ENCODE measurements at places on chromosomes 7 and 10.

GRCh38 chr10:71262817-71263216 lies 50.4 kb downstream of the UNC5B start:
- no peak for DNase-seq

DNA sequence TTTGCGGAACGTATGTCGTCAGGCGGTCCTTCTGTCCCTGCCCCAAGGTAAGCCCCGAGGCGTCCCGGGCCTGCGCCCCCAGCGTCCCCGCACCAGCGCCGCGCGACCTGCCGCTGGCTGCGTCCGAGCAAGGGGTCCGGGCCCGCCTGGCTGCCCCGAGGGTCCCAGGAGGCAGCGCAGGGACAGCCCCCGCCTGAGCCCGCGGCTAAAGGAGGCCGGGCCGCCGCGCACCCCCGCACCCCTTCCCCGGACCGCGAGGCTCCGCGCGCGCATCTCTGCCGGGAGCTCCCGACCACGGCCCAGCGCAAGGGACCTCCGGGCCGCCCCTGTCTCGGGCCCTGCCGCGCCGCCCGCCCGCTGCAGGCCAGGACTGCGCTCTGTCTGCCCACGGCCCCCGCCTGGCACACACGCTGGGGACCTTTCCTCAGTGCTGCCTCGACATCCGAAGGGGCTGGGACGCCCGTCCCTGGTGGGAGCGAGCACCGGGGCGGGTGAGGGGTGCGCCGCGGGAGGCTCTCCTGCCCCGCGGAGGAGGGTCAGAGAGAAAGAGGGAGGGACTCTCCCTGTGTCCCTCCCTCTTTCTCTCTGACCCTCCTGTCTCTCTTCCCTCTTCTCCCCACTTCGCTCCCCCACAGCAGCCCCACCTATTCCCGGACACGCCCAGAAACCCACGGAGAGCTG lies 25.0 kb downstream of the SHH start:
- no peak for DNase-seq

DNA sequence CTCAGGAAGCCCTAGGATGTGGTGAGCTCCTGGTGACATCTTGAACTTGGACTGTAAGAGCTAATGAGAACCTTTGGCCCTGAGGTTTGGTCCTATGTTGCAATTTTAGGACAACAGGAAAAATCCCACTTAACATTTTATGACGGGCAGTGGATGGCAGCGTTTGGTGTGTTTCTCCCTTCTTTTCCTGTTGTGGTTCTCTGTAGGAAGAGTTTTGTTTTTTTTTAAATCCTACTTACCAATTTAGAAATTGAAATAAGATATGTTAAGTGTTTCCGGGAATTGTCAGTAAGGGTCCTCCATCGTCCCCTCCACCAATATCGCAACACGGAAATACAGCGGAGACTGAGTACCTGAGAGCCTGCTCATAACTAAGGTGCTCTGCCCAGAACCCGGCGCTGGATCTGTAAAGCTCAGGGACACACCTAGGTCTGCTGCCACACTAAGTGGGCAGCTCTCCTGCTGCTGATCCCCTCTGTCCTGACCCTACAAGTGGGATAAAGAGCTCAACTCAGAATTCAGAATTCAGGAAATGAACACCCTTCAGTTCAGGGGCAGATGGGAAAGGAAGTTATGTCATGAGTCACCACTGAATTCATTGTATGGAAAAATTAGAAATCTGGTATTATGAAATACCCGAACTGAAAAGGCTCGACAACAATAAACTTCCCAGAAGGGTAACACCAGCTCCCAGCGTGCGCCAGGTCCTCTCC lies 9.1 kb upstream of the PROSER2 start:
- DNase-seq = no peak

- DNase-seq = no peak
Measured at GRCh38 chr10:47401874-47402640, 18.0 kb upstream of the ZNF488 start.

DNA sequence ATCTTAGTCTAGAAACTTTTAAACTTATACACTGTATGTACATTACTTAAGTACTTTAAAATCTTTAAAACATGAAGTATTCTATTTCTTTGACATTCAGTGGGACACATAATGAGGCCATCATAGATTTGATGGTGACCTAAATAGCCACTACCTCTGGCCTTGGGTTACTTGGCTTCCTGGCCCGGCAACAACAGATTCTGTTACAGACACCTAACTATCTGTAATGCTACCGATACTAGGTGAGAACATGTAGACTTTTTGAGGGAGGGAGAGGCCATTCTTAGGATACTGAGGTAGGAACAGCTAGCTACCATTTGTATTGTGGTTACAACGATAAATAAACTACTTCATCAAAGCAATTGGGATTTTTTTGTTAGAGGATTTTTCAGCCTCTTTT lies 154.7 kb upstream of the KAT6B start:
- DNase-seq = no peak

DNA sequence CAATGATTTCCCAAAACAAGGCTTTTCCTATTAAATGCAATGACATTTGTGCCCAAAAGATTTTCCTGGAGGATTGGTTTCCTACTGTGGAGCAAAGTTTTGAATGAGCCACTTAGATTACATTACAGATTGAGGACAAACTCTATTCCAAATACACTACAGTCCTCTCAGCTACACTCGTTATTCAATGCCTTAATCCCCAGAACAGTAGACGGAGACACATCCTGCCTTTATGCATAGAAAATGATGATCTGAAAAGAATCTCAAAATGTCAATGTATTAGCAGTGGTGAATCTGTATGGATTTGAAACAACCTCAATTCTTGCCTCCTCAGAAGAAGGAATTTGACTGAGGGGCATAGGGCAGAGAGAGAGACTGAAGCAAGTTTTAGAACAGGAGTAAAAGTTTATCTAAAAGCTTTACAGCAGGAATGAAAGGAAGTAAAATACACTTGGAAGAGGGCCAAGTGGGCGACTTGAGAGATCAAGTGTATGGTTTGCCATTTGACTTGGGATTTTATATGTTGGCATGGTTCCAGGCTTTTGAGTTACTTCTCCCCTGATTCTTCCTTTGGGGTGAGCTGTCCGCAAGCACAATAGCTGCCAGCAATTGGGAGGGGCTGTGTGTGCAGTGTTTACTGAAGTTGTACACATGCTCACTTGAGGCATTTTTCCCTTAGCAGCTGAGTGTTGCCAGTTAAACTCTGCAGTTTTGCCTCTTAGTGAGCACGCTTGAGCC lies 891.9 kb upstream of the MBL2 start:
- no peak for DNase-seq

DNA sequence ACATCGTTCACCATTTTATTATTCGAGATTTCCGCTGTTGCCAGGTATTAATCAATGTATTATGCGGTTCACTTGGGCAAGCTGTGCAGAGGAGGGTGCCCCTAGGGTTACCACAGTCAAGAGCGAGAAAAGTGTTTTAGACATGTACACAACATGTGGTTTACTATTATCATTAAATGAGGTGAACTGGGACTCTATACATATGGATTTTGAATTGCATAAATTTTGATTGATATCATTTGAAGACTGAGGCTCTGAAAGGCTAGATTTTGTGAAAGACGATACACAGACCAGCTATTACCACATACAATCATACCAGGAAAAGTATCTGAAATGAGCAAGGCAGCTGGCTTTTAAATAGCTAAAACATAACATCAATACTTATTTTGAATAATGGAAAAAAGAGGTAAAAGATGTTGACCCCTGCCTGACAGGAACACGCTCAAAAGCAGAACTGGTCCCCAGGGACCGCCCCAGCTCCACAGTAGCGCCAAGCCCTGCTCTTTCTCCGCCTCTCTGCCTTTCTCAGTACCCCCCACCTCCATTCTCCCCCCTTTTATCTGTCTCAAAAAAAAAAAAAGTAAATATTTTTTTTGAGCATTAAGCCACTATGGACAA lies 413.4 kb upstream of the MKI67 start:
- no peak for DNase-seq

GRCh38 chr7:138876326-138876725 lies 78.3 kb upstream of the ATP6V0A4 start:
- DNase-seq = no peak

GRCh38 chr7:24504040-24504439 lies 69.2 kb upstream of the PALS2 start:
- no peak for DNase-seq

- DNase-seq = no peak
Measured at GRCh38 chr10:92846344-92846743, 2.0 kb upstream of the EXOC6 start.

DNA sequence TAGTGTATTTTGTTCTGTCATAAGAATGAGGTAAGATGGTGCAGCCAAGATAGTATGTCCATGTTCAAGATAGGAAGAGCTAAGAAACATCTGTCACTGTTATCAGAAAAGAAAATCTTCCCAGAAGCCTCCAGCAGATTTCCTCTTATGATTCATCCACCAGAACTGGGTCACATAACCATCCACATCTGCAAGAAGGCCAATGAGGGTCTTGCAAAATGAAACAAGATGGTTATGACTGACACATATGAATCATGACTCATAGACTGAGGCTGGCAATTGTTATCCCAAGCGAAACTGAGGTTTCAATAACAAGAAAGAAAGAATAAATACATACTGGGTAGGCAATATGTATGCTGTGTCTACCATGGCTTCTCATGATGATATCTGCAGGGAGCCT lies 30.3 kb downstream of the CCNJ start:
- DNase-seq = peak; percentile 36

DNA sequence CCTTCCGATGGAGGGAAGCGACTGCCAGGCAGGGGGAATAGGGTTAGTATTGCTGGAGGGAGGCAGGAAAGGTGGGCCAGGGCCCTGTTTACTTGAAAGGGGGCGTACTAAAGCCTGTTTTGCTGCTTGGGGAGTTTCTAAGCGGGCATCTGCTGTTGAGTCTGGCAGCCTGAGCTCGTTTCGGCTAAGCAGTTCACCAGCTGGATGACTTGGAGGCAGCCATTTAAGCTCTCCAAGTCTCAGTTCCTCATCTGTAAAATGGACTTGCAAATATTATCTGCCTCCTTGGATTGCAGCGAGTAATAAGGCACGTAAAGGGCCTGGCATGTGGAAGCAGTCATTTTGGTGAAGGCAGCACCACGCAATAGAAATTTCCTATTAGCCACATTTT lies 44.0 kb downstream of the LDB3 start:
- no peak for DNase-seq

DNA sequence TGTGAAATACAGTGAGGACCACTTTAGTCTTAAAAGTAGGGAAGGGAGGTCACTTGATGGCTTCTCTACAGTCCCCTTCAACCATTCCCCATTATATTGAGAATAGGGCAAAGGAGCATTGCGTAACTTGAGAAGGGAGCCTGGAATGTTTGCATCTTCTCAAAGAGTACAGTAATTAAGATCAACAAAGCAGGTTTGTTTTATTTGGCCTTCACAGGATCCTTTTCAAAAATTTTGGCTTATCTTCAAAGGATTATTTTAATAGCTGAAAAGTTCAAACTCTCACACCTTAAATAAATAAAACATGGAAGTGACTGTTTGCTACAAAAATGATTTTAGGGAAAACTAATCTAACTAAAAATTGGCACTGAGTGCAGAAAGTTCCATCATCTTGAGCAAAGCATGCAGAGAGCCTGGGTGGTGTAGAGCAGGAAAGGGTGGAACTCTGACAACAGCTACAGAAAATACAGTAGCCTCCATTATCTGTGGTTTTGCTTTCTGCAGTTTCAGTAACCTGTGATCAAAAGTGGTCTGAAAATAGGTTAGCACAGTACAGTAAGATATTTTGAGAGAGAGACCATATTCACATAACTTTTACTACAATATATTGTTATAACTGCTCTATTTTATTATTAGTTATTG lies 214.0 kb downstream of the MDFIC start:
- DNase-seq = no peak

DNA sequence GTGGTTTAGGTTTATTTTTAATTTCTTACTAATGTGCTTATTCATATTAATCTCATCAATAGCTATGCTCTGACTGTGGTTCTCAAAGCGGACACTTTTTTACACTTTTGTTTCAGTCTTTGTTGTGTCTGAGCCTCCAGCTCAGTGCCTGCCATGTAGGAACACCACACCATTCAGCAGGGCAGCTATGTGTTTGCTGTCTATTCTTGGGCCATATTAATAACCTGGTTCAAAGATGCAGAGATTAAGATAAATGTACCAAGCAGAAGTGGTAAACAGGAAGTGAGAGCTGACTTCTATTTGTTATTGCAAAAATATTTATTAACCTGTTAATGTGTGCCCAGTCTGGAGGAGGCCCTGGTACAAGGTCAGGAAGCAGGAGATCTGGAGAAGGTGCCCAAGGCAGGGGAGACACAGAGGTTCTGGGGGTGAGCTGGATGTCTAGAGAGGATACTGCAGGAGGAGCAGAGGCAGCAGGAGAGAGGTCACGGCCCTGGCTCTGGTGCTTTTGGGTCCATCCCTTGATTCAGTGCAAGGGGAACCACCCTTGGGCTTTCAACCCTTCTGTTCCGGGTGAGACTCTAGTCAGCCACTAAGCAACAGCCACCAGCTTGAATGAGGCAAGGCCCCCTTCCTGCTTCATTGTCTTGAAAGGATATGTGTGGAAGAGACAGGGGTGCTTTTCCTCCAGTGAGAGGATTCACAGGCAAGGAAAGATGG lies 1.9 kb downstream of the TBXAS1 start:
- DNase-seq = no peak

- DNase-seq = no peak
Measured at GRCh38 chr7:101606498-101606923, 22.6 kb downstream of the MYL10 start.

- peak; percentile 46 for DNase-seq
Measured at GRCh38 chr10:63522277-63522687, 1.1 kb downstream of the REEP3 start.

DNA sequence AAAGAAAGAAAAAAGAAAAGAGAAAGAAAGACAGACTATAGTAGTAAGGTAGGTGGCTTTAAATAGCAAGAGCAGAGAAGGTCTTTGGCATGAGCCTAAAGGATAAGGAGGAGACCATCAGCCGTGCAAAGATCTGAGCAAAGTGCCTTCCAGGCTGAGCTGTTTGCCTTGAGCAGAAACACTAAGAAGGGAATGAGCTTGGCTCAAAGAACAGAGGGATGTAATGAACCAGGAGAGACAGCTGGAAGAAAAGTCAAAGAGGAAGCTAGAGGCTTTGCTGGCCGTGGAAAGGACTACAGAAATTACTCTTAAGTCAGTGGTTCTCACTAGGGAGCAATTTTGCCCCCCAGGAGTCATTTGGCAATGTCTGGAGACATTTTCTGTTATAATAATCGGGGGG lies 228.6 kb downstream of the FGFR2 start:
- DNase-seq = no peak

GRCh38 chr7:25735674-25736242 lies 416.2 kb upstream of the NFE2L3 start:
- no peak for DNase-seq

- DNase-seq = no peak
Measured at GRCh38 chr10:125836746-125837145, 13.4 kb downstream of the BCCIP start.

DNA sequence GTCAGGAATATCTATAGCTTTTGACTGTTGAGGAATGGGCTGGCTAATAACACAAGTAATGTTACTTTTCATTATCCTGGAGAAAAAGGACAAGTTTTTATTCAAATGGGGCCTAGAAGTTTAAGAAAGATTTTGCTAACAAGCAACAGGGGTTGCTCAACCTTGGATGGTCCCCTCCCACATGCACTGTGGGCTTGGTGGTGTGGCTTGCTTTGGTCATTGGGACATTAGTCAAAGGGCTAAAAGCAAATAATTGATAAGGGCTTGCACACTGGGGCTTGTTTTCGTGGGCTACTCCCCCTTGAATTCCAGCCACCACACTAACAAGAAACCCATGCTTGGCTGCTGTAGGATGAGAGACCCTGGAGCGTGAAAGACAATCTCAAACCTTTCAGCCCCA lies 127.6 kb downstream of the JCAD start:
- DNase-seq = no peak

GRCh38 chr7:111004310-111004901 lies 86.5 kb upstream of the LRRN3 start:
- DNase-seq = no peak
